ENCODE measurements at places on chromosomes 3 and 15.

DNA sequence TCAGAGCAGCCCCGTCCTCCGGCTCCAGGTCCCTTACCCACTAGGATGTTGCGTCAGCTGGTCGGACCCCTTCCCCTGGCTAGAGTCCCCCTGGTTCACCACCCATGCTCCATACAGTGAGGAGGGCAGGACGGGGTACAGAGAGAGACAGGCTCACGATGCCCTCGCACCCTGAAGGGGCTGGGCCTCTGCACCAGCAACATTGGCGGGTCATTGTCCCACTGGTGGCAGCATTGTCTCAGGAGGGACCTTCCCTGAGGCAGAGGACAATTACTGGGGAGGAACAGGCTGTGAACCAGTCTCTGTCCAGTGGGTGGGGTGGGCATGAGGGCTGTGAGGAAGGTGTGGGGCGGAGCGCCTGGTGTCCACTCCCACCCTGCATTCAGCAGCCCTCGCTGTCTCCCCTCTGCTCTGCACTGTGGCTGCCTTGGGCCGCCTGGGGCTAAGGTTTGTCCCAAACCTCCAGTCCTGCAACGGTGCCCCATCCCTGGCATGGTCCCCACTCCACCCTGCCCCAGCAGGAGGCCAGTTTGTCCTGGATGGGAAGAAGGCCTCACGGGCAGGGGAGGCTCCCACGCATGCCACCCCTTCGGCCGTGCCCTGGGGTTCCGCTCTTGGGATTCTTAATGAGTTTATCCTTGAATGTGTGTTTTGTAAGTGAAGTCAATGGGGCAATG is 48.0 kb upstream of the KLF13 start:
- DNase-seq = no peak

DNA sequence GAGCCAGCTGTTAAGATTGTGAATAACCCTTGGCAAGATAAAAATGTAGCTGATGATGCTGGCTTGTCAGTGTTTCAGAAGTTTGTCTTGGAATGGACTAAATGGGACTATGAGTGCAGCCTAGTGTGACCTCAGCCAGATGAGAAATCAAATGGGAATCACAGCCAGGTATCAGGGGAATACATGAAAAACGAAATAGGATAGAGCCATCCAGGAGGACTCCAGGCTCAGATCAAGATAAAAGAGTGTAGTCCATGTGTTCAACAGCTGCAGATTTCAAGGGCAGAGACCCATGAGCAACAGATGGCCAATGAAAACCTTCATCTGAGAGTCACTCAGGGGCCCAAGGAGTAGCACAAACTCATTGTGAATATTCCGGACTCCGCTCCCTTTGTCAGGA is 1080.9 kb upstream of the CADM2 start:
- no peak for DNase-seq

GRCh38 chr15:57607570-57608000 is 15.9 kb downstream of the MYZAP start:
- DNase-seq = no peak

GRCh38 chr3:58356054-58356453 is 23.4 kb downstream of the PXK start:
- DNase-seq = no peak

GRCh38 chr3:167858865-167859264 is 123.3 kb downstream of the SERPINI1 start:
- no peak for DNase-seq

DNA sequence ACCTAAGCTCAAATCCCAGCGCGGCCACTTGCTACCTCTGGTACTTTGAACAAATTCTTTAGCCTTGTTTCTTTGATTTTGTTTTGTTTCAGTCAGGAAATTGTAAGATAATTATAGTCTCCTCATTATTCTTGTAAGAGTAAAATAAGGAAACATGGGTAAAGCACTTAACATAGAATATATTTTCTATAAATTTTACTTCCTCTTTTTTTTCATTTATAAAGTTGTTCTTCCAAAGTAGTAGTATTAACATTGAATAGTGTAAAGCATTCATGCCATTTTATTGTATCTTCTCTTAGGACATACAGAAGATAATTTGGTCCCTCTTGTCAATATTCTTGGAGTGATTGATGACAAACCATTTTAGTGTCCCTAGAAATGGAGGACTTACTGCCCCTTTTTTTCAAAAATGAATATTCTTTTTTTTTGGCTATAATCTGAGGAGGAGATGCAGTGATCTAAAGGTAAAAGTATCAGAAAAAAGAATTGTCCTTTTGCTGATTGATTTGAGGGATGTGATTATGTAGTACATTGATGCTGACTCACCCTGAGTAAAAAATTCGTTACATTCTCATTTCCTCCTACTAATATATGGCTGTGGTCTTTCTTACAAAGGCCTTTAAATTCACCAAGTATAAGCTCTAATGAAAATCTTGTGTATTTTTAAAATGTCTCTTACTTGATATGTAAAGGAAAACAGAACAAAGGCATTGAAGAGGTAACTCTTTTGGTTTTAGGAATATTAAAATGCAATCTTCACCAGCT is 51.0 kb downstream of the ALCAM start:
- no peak for DNase-seq

- no peak for DNase-seq
These were observed 18.8 kb downstream of the APH1B start for GRCh38 chr15:63296195-63296594.

GRCh38 chr3:10015461-10015904 is 10.8 kb upstream of the FANCD2 start:
- no peak for DNase-seq

DNA sequence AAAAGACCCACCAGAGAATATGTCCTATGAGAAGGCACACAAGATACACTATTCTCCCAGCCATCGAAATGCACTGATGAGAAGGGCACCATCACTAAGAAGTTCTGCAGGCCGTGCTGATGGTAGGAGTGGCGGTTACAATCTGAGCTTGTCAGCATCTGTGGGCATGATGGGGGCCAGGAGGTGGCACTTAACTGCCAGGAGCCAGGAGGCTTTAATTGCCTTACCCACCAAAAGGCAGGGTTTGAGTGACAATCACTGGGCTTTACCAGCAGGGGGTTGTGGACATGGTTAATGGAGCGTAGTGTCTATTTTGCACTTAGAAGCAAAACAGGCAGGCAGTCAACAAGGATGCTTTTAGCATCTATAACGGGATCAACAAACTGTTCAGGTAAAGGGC is 16.0 kb upstream of the SQOR start:
- DNase-seq = no peak

DNA sequence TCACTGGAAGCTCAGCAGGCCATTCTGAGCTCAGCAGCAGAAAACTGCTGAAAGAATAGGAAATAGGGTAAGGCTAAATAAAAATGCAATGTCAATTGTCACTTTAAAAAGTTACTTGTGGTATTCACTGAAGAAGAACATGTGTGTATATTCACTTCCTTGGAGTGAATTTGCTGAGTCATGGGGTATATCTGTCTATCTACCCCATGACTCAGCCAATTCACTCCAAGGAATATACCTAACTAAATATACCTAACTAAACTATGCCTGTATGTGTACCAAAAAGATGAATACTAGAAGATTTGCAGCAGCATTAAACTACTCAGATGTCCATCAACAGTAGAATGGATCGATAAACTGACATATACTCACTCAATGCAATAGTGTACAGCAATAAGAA is 69.5 kb upstream of the KCNAB1 start:
- no peak for DNase-seq

DNA sequence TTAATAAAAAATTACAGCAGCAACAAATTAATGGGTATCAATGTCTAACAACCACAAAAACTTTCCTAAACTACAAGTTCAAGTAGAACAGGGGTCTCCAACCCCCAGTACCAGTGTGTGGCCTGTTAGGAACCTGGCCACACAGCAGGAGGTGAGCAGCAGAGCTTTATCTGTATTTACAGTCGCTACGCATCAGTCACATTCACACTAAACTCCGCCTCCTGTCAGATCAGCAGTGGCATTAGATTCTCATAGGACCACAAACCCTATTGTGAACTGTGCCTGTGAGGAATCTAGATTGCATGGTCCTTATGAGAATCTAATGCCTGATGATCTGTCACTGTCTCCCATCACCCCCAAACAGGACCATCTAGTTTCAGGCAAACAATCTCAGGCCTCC is 18.5 kb upstream of the LIPC start:
- no peak for DNase-seq

- no peak for DNase-seq
These were observed 58.5 kb downstream of the SHQ1 start for GRCh38 chr3:72789786-72790185.

DNA sequence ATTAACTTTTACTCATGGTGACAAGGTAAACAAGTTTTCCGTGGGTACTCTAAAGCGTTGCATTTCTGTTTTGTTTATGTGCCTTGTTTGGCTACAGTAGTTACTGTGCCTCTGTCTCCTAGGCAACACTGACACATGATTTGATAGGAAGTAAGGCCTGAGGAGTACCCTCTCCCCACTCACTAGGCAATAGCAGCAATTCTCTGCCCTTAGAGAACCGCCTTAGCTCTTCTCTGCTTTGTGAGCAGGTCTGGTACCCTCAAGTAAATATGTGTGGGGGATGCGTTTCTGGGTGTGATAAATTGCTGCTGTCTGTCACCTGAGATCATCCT is at the start of gene IL5RA:
IL5RA (minus strand) TSS at position 76 of the 332 bp plus-strand sequence. CDS start 5,390 bp downstream, outside the sequence.
- no peak for DNase-seq

DNA sequence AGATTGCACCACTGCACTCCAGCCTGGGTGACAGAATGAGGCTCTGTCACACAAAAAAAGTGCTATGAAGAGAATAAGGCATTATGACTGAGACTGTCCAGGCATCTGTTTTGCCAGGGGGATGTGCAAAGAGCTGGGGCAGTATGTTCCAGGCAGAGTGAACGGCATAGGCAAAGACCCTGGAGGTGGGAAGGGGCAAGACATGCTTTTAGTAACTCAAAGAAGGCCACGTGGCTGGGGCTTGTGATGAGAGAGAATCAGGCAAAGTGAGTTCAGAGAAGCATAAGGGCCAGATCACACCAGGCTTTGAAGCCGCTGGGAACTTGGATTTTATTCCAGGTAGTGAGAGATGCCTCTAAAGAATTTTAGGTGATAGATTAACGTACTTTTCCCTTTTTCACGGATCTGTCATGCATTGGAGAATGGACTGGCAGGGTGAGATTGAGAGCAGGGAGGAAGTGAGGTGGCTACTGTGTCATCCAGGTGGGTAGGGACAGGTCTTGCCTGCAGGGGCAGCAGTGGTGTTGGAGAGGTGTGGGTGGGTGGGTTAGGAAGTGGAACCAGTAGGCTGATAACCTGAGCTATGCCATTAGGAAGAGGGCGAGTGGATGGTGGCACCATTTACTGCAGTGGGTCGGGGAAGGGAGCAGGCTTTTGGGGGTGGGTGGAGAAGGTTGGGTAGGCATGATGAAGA is 31.7 kb downstream of the ATP2B2 start:
- no peak for DNase-seq

- no peak for DNase-seq
These were observed 635 bp downstream of the TUBGCP5 start for GRCh38 chr15:23038726-23039142.

DNA sequence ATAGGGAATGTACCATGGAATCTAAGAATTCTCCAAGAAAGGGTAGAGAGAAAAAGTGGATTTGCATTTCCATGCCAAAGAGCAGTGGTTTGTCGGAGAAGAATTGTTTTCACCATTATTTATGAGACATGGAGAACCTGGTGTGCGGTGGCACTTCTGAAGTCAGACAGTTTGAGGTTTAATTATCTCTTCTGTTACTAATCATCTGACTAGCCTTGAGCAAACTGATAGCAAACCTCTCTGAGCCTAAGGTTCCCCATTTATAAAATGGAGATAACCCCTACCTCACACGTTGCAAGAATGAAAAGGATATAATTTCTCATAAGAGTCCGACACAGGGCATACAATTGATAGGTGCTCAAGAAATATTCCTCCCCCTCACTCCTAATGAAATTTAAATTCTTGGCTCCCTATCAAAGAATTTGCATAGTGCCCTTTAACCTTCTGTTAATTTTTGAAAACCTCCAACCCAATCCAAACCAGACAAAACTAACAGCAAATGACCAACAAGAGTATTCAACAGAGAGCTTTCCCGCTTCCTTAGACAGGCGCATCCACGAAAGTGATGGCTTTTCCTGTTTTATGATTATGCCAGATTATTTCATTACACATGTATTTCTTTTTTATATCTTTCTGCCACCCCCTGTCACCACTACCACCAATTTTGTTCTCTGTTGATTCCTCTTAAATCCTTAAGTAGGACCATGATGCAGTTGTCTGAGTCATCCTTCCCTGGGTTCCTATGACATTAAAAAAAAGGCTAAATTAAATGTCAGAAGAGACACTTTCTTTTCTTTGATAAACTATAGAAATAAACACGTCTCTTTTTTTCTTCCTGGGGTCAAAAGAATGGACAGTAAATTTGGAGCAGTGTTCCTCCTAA is 28.5 kb downstream of the TMEM212 start:
- DNase-seq = no peak

- no peak for DNase-seq
These were observed 217.5 kb downstream of the RAP2B start for GRCh38 chr3:153379516-153379915.

GRCh38 chr3:160667452-160667851 is 9.5 kb upstream of the ARL14 start:
- no peak for DNase-seq

DNA sequence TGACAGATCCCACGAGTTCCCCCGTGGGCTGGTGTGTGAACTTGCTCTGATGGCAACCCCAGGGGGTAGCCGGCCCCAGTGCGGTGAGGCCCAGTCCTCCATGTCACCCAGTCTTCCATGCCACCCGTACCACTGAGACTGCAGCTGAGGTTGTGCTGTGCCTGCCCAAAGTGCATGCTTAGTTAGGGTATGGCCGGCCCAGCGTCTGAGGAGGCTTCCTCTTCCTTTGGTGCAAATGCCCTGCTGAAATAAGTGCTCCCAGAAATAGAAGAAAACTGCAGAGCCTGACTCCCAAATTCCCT is 31.5 kb downstream of the MGLL start:
- DNase-seq = no peak

DNA sequence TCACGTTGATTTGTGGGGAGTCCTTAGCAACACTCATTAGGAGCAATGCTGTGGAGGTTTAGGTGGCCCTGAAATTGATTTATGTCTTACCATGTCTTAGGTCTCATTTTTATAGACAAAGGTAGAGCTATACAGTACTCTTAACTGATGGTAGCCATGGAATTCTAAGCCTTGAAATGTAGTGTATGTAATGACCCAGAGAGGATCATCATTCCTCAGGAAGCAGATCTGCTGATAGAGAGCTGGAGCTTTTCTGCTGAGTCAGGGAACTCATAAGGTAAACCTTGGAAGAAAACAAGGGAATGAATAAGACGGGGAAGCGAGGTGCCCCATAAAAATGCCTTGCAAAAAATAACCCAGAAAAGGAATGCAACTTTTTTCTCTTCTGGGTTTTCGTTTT is 34.0 kb upstream of the ZNF639 start:
- no peak for DNase-seq

GRCh38 chr3:106288781-106289180 is 420.0 kb upstream of the CBLB start:
- DNase-seq = no peak

- DNase-seq = no peak
These were observed 43.9 kb downstream of the DTWD1 start for GRCh38 chr15:49664716-49665115.
